HEK293T (cell line): ENCODE measurements at places on chromosomes 4 and X.

GRCh38 chr4:180057891-180058671, 2185.1 kb upstream of the TENM3 start:
- peak; percentile 30 for DNase-seq

GRCh38 chr4:189124149-189124758, 816.4 kb upstream of the FRG1 start:
- peak; percentile 4 for DNase-seq

DNA sequence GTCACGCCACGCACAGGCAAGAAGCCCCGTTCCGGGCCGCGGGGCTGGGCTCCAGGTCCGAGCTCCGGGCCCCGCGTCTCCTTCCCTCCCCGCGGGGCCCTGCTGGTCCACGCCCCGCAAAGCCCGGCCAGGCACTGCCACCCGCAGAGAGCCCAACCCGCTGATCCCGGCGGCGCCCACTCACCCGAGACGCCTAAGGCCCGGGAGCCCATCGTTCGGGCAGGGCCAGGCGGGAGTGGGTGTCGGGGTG, 870 bp downstream of the PDZD4 start:
- DNase-seq: peak; percentile 16

GRCh38 chr4:135365065-135365464, 1163.5 kb upstream of the PABPC4L start:
- DNase-seq: no peak

- DNase-seq: no peak
These were observed 247.4 kb upstream of the CTSO start for GRCh38 chr4:156201050-156201449.

DNA sequence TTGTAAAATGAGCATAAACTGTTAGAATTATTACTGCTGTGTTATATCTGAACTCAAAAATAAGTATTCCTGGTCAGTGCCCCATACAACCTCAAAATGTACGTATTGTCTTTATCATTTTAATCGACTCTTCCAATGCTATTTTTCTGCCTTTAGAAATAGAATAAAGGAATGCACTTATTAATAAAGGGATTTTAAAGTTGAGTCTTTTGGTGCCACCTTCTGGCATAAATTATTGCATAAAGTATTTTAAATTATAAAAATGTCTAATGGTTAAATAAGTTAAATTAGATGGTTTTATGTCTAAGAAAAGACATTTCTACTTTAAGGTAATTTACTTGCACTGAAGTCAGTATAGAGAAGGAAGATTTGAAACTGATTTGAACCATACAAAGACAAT, 424.0 kb upstream of the NDST4 start:
- DNase-seq: no peak

- DNase-seq: peak; percentile 94
These were observed 39.6 kb downstream of the ZCCHC13 start for GRCh38 chrX:74343343-74344279.

DNA sequence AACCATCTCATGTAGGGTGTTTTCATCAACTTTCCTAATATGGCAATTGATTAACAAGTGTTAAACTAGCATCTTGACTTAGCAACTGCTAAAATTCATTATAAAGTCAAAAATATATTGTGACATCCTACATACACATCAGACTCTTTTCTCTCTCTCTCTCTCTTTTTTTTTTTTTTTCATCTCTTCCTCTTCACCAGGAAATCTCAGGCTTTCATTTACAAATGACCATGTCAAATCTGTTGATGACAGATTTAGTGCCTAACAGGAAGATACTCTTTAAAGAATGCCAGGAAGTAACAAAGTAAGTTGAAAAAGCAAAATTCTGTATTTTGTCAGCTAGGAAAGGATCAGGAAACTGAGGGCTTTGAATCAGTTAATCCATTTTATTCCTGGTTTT, 365.5 kb downstream of the PCDH7 start:
- DNase-seq: no peak

- DNase-seq: no peak
These were observed 54.0 kb downstream of the TBL1X start for GRCh38 chrX:9518889-9519288.

DNA sequence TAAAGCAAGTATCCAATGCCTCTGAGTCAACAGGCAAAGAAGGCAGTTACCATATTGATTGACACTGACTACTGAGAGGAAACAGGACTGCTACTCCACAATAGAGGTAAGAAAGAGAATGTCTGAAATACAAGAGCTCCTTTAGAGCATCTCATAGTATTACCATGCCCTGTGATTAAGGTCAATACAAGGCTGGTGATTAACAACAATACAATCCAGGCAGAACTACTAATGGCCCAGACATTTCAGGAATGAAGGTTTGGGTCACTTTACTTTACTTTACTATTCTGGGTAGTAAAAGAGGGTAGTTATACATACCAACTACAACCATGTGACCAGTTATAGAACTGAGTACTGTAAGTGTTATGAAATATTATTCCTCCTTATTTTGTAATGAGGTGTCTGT, 44.5 kb downstream of the BRWD3 start:
- DNase-seq: no peak

DNA sequence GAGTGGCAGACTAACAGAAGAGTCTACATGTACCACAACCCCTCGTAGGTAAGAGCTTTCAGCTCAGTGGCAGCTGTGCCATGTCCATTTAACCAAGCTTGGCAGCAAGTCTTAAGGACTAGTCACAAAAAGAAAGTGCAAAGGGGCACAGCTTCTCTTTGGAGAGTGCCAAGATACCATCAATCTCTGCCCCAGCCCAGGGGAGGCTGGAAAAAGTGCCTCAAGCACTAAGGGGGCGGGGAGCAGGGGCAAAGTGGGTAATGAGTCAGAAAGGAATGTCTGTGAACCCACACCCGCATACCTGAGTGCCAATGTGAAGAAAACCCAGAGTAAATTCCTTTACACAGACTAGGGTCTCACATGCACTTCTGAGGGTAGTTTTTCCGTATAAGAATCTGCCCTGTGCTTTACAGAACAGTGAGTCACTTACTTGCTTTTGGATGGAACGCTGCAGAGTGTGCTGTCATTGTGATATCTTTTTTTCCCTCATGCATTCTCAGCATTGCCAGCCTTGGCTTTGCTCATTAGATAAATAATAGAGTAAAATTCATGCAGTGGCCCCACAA, 219.8 kb downstream of the ZNF674 start:
- DNase-seq: no peak

- no peak for DNase-seq
These were observed 134.8 kb upstream of the PPARGC1A start for GRCh38 chr4:24024605-24025004.

DNA sequence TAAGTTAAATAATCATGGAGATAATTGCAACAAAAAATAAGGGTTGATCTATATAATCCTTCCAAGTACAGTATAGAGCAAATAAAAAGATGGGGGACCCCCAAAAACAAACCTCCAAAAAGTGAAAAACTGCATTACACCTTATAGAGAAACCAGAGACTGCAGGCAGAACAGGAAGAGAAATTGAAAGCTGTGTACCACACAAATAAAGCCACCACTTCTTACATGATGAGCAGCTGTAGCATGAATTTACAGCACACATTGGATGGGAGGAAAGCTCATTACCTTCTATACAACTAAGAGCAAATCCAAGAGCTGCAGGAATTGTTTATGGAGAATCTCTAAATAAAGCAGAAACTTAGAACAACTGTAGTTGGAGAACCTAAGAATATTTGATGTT, 152.4 kb upstream of the PDE5A start:
- no peak for DNase-seq

DNA sequence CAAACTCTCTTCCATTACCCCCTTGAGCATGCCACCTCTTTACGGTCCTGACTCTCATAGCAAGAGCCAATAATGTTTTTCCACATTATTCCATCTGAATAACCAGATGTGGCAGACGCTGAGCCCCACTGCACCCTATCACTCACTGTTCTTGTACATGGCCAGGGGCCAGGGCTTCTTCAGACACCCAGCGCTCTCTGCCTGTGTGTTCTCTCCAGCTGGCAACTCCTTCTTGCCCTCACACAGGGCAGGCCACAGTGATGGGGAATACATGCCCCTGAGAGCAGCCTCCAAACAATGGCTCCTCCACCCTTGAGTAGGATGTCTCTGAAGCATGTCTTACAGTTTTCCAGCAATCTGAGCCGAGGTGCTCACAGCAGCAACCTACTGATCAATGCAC, 50.8 kb upstream of the STIM2 start:
- no peak for DNase-seq

GRCh38 chrX:110331444-110332030, 13.7 kb upstream of the AMMECR1 start:
- no peak for DNase-seq

- DNase-seq: no peak
These were observed 78.3 kb upstream of the STIM2 start for GRCh38 chr4:26782168-26782829.

GRCh38 chr4:178196751-178197374, 754.6 kb upstream of the AGA start:
- no peak for DNase-seq

DNA sequence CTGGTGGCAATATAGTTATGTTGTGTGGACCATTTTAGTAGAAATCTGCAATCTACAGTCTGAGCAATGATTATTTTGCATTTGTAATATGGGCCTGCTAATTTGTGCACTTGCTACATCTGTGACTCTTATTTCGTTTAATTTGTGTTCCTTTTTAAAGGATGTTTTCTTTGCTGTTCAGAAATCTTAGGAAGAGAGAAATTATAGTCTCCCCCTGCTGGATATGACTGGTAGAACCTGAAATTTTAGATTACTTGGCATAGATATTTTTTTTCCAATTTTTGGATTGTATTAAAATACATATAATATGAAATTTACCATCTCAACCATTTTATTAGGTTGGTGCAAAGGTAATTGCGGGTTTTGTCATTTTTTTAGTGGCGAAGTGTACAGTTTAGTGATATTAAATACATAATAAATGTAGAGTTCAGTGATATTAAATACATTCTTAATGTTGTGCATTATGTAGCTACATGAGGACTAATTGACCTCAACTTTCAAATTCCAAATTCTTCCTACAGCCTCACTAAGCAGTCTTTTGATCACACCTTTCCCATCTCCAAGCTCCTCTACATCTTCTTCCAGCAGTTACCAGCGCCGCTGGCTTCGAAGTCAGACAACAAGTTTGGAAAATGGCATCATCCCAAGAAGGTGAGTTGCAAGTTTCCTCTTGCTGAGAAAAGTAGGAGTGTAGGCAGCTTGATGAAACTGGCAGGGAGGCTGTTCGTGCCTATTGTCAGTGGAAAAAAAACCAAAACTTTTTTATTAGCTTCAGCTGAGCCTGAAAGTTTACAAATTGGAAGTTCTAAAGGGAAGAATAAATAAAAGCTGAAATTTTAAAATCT, 82.2 kb downstream of the FNIP2 start:
- no peak for DNase-seq

DNA sequence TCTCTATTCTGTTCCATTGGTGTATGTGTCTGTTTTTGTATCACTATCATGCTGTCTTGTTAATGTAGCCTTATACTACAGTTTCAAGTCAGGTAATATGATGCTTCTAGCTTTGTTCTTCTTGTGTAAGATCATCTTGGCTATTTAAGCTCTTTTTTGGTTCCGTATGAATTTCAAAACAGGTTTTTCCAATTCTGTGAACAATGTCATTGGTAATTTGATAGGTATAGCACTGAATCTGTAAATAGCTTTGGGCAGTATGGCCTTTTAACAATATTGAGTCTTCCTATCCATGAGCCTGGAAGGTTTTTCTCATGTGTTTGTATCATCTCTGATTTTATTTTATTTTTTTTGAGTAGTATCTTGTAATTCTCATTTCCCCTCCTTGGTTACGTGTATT, 94.3 kb downstream of the ANAPC10 start:
- DNase-seq: no peak

DNA sequence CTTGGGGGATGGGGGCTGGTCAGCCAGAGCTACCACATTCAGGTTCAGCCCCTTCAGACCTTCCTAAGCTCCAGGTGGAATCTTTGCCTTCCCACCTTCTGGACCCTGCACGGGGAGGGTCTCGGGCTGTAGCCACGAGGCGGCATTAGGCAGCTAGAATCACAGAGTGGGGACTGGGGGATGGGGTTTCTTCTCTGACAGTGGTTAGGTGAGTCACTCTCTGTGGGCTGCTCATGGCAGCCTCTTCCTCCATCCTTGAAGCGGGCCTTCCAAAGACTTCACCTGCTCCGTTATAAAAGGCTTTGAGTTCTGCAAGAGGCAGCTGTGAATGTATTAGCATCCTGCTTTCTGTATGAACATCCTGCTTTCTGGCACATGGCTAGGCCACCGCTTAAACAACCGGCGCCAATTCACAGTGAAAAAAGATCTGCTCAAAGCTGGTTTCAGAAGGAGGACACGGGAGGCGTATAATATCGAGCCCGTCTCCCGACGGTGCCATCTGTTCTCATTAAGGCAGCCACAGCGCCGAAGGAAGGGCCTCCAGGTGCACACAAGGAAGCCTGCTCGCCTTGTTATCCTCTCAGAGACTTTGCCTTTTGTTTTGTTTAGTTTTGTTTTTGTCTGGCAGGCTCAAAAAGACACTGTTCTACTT, 74.3 kb upstream of the IGFBP7 start:
- DNase-seq: no peak

DNA sequence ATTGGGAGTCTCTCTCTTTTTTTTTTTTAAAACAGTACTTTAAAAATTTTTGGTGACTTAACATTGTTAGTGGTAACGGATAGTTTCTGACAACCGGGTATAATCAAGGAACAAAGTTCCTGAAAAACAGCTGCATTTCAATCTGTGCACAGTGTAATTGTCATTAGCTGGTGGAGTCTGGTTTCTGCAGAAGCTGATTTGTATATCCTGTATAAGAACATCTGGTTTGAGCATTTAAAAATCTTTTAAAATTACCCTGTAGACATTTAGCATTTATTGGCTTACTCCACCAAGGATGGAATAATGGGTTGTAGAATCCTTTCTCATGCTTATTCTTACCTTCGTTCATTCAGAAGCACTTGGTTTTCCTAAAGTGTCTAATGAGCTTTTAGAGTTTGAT, 11.2 kb downstream of the JADE1 start:
- DNase-seq: no peak

DNA sequence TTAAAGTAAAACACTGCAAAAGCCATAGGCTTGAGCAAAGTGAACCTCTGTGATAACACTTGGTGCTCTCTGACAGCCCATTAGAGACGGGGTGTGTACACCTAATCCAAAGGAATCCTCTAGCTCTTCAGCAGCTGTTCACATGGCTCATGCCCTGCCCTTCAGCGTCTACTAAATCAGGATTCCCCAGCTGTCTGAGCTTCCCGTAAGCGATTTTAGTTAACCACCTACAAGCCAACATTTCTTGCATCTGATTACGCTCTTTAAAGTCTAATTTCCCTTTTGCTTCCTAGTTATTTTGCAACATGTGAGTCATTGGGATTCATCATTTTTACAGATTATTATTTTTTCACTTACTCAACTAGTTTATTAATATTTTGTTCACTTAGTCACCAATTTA, 6.5 kb downstream of the DMD start:
- no peak for DNase-seq

- DNase-seq: peak; percentile 16
These were observed 60.7 kb upstream of the RAPGEF2 start for GRCh38 chr4:159042097-159042605.
